ENCODE measurements at places on chromosomes 16 and 17. TPM values are rescaled to one million over a fixed set of nuclear protein-coding genes. Genes with fewer than 3 reads are reported as not detected.

- DNase-seq, result no peak
Measured at GRCh38 chr17:77609553-77610517, 348.7 kb upstream of the TNRC6C start.

DNA sequence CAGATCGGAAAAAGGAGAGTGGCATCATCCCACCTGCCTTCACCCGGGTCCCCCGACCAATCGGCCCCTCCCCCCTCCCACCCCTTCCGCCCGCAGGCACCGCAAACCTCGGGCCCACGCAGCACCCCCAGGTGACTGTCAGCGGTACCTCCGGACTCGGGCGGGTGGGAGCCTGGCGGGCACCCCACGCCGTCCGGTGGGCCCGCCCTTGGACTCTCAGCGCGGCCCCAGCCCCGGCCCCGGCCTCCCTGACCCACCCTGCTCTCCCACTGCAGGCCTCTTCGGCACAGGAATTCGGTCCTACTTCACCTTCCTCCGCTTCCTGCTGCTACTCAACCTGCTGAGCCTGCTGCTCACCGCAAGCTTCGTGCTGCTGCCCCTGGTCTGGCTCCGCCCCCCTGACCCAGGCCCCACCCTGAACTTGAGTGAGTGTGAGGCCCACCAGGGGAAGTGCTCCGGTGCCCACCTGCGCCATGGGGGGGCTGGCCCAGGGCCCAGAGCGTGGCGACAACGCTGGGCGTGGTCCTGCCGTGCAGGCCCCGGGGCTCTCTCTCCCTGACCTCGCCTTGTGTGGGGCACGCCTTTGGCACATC is 1.6 kb downstream of the TMC8 start:
- DNase-seq, result no peak

- DNase-seq, result no peak
Measured at GRCh38 chr16:5032748-5033167, 977 bp downstream of the NAGPA start.

- DNase-seq, result no peak
Measured at GRCh38 chr17:58312829-58313228, 15.8 kb downstream of the TSPOAP1 start.

DNA sequence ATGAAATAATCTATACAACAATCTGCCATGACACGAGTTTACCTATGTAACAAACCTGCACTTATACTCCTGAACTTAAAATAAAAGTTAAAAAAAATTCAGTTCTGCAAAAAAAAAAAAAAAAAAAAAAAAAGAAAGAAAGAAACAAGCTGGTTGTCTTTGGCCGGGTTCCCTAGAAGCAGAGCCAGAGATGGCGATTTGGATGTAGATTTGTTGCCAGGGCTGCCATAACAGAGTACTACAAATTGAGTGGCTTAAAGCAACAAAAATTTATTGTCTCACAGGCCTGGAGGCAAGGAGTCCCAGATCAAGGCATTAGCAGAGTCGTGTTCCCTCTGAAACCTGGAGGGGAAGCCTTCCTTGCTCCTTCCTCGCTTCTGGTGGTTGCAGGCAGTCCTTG is 20.4 kb downstream of the SYT17 start:
- DNase-seq, result no peak

DNA sequence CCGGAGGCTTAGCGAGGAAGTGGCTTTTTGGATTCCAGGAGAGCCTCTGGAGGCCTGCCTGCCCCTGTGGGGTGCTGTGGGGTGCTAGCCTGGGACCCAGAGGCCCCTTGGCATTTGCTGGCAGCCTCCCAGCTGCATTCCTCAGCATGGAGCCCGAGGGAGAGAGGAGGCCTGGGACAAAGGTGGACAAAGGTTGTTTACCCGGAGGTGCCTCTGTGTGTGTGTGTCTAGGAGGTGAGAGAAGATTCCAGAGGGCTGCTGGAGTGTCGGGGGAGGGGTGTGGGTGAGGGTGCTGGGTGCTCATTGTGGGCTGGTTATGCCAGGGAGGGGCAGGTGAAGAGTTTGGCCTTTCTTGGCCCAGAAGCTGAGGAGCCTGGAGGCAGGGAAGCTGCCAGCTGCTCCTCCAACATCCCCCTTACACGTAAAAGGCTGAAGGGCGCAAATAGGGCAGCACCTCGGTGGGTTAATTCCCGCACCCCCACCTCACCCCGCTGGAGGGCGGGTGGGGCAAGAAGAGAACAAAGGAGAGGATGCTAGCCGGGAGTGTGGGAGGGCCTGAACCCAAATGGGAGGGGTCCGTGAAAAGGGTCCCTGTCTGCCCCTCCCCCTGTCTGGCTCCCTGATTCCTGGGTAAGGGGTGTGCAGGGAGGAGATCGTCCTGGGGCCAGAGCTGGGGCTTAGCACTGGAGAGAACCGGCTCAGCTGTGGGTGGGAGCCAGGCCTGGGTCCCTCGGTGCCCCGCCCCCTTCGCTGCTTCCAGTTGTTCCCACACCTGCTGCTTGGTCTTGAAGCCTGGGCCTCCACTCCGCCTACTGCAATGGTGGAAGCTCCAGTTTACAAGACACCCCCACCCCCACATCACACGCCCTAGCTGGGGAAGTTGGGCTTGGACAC is 9.9 kb downstream of the HEXIM2 start:
- peak; percentile 91 for DNase-seq

The MILR1 gene
- 52.6 TPM for total RNA-seq

DNA sequence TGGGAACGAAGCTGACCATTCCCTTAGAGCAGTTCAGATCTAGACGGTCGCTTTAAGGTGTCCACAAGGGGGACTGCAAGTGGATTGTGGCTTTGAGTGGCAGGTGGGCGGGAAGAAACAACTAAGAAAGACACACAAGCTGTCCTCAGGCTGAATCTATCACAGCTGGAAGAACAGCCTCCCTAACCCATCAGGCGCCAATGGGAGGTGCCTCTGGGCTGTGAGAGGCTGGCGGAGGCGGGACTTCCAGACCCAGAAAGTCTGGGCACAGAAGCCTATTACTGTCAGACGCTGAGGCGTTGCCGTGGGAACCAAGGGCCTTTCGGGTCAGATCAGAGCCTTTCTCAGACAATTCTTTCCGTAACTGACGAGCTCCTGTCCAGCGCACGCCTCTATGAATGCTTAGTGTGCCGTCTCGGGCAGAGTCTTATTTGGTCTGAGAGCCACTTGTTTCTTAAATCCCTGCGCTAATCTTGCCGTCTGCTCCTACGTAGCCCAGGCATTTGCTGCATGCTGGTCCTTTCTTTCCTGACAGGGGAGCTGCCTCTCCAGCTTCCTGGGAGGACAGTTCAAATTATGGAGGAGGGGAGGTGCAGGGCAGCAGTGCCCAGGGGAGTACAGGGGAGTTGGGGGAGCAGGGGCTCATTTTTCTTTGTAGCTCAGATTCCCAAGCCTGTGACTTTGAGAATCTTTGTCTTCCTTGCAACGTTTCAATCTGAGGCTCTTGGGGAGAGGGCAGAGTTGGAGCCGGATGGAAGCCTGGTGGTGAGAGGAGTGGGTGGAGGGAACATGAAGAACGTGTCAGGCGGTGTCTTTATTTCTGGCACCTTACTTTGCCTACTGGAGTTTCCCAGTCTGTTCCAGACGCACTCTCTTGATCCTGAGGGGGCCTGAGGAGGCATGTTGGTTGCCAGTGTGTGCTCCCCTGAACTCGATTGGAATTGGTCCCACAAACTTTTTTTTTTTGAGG is 618.7 kb downstream of the KCNJ18 start:
- no peak for DNase-seq

- DNase-seq, result no peak
Measured at GRCh38 chr17:70437656-70438055, 268.3 kb downstream of the KCNJ2 start.

- DNase-seq, result no peak
Measured at GRCh38 chr16:76748461-76749348, 442.3 kb upstream of the MON1B start.

- DNase-seq, result no peak
Measured at GRCh38 chr16:84476401-84476800, 28.1 kb downstream of the MEAK7 start.

The PMFBP1 gene
- total RNA-seq, result 0.11 TPM

GRCh38 chr16:74926805-74927204 is 58.1 kb downstream of the WDR59 start:
- no peak for DNase-seq

DNA sequence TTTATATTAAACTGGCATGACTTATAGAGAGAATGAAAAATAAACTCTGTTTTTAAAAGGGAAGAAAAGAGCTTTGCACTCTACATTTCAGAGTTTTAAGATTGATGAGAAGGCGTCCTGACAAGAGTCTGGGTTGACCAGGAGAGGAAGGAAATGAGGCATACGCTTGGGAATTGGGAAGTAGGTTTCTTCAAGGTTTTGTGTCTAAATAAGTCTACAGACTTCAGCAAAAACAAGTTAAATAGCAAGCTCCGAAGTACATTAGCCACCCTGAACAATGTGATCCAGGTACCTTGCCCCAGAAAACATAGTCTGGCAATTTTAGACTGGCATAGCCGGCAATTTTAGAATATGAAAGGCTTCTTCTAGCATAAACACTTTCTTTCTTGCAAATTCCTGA is 28.5 kb upstream of the CCDC182 start:
- DNase-seq, result no peak

DNA sequence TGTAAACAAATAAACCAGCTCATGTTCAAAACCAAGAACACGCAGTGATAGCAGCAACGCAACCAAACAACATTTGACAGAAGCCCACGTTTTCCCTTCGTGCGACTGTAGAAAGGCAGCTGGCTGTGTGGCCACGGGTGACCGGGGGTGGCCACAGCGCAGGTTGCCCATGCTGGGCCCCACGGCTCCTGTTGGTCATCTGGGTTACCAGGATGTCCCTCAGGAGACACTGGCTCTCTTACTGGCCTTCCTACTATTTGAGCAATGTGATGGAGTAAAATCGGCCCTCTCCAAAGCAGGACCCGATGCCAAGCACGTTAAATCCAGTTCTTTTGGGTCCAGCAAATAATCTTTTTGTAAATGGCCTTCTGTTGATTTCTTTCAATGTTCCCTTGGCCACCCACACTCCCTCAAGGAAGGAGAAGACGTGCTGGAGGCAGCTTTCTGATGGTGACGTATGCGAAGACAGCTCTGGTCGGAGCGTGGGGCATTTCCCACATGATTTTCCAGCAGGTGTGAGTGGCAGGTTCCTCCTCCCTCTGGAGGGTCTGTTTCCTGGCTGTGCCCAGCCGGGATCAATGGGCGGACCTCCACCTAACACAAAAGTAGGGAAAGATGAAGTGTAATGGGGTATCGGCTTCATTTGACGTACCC is 143.1 kb upstream of the CHMP6 start:
- DNase-seq, result no peak

- peak; percentile 95 for DNase-seq
Measured at GRCh38 chr17:1110862-1111598, 68.8 kb downstream of the ABR start.

The SCO1 gene
- 40.7 TPM for total RNA-seq

The SLC6A4 gene
- not detected for total RNA-seq

The AIPL1 gene
- not detected for total RNA-seq

GRCh38 chr16:17026600-17027242 is 444.0 kb downstream of the XYLT1 start:
- DNase-seq, result no peak

The TRAF4 gene
- 37.4 TPM for total RNA-seq

- no peak for DNase-seq
Measured at GRCh38 chr16:719815-720446, 1.0 kb upstream of the ANTKMT start.

The SULT1A4 gene
- 0.17 TPM for total RNA-seq

DNA sequence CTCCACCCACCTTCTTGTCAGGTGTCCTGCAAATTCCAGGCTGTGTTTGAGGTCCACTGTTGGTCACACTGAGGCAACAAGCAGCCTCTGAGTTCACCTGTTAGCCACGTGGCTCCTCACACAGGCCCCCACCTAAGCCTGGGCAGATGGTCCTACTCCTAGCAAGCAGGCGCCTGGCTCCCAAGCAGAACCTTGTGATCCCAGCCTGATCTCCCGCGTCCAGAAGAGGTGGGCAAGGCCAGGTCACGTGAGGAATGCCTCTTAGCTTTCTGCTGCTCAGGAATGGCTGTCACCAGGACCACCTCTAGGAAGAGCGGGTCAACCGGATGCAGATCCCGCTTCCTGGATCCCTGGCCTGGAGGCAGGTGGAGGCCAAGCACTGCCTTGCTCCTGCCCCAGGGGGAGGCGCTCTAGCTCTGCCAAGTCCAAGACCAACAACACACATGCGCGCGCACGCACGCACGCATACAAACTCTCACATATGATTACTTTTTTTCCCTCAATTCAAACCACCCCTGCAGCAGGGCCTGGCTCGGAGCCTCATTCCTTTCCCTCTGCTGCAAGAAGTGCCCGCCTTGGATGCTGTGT is 9.5 kb downstream of the CYB561 start:
- no peak for DNase-seq
